ENCODE measurements at places on chromosomes 16 and 17.
A peak's percentile ranks its signal among the peaks of the same experiment; 100 is the strongest.

- no peak for DNase-seq
Measured at GRCh38 chr16:31138621-31139578, 3.4 kb upstream of the PRSS8 start.

DNA sequence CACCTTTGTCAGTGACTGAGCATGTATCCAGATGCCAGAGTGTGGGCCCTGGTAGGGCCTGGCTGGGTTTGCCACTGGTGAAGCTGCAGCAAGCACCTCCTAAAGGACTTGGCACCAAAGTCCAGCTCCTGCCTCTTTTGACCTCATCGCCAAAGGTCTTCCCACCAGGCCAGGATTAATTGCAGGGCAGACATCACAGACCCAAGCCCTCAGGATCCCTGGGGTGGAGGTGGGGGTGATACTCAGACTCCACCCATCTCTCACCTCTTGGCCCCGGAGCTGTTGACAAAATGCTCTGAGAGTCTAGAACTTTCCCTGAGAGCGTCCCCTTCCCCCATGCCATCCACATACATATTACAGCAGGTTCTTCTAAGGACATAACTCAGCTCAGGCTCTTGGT is 4.6 kb downstream of the WNT3 start:
- no peak for DNase-seq

DNA sequence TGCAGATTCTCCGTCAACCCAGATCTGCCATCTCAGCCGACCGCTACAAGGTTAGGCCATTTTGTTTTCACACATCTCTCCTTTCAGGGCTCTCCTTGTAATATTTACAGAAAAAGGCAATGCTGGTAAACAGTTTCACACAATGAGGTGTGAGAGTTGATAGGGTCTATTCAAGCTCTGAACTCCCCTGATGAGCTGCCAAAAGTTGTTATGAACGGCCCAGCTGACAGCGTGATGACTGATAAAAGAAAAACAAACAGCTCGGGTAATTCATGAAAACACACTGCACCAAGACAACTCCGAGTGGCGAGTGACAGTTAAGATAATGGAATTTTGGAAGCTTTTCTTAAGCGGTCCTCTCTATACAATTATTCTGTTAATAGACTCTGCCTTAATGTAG is 68.1 kb upstream of the IRX5 start:
- no peak for DNase-seq

DNA sequence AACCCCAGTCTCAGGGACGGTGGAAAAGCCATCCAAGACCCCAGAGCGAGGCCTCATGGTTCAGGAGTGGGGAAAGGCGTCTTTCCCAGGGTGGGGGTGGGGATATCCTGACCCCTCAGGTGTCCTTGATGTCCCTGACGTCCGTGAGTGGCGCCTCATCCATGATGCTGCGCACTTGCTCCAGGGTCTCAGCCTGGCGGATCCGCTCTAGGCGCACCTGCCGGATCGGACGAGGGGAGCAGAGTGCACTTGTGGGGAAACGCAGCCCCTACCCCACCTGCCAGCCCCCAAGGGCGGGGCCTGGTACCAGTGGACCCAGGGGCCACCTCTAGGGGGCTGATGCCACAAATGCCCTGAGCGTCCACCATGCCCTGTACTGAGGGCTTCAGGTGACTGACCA is 20.2 kb downstream of the RABEP2 start:
- no peak for DNase-seq

- DNase-seq = no peak
Measured at GRCh38 chr16:14199624-14200023, 128.5 kb downstream of the MRTFB start.

DNA sequence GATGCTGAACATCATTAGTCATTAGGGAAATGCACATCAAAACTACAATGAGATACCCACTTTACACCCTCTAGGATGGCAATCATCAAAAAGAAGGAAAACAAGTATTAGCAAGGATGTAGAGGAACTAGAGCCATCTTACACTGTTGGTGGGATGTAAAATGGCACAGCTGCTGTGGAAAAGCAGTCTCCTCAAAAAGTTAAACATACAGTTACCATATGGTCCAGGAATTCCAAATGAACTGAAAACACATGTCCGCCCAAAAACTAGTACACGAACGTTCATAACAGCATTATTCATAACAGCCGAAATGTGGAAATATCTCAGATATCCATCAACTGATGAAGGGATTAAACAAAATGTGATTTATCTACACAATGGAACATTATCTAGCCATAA is 7.0 kb downstream of the FBF1 start:
- DNase-seq = no peak

DNA sequence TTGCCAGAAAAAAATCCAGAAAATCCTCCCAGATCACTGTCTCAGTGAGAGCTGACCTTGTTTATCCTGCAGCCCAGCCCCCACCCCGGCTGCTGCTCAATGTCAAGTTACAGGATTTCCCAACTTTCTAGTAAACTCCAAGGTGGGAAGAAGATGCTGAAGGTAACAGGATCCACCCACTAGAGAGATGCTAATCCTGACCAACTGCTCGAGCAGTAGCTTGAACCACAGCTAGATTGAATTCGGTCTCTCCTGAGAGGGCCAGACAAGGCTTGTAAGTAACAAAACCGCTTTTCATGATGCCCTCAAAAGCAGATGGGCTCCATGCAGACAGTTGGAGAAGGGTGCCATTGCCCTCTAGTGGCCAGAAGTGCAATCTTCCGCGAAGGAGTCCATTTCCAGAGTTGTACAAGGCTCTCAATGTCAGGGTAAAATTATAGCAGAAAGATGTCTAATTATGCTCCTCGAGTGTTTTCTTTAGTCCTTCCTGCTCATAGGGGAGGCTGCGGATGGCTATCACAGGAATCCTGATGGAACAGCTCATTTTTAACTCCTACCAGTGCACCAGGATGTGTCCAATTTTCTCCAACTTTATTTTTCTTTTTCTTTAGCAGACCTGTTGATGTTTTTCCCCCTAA is 3.9 kb downstream of the CDH11 start:
- DNase-seq = peak; percentile 12

DNA sequence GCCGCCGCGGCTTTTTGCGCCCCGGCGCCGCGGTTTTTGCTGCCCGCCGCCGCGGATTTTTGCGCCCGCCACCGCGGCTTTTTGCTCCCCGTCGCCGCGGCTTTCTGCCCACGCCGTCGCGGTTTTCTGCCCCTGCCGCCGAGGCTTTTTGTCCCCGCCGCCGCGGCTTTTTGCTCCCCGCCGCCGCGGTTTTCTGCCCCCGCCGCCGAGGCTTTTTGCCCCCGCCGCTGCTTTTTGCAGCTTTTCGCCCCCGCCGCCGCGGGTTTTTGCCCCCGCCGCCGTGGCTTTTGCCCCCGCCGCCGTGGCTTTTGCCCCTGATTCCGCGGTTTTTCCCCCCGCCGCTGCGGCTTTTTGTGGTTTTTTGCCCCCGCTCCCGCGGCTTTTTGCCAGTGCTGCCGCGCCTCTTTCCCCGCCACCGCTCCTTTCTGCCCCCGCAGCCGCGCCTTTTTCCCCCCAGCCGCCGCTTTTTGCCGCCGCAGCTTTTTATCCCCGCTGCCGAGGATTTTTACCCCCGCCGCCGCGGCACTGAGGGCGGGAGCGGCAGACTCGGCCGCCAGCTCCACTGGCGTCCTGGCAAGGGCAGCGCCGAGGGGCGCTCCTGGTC is 518.6 kb upstream of the WSB1 start:
- DNase-seq = no peak

- DNase-seq = no peak
Measured at GRCh38 chr17:10758062-10758461, 28.2 kb upstream of the TMEM220 start.

DNA sequence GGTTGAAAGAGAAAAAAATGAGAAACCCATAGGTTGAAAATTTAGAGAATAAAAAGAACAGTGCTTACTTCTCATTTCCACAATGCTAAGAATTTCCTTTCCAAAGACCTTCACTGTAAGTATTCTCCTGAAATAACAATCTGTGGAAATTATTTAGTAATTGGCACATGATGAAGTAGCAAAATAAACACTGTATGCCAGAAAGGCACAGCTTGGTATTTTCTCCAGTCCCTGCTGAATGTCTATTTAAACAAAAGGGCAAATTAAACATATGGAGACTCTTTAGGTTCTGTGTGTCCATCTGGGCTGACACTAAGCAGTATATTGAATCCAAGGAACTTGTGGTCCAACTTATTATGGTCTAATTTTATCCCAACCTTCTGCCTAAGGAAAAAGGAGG is 46.1 kb downstream of the CHCT1 start:
- no peak for DNase-seq

- no peak for DNase-seq
Measured at GRCh38 chr17:32297860-32298259, 32.2 kb downstream of the RHBDL3 start.

- no peak for DNase-seq
Measured at GRCh38 chr17:56110463-56111135, 42.7 kb upstream of the ANKFN1 start.

- peak; percentile 67 for DNase-seq
Measured at GRCh38 chr17:63500543-63501390, 22.4 kb upstream of the KCNH6 start.

DNA sequence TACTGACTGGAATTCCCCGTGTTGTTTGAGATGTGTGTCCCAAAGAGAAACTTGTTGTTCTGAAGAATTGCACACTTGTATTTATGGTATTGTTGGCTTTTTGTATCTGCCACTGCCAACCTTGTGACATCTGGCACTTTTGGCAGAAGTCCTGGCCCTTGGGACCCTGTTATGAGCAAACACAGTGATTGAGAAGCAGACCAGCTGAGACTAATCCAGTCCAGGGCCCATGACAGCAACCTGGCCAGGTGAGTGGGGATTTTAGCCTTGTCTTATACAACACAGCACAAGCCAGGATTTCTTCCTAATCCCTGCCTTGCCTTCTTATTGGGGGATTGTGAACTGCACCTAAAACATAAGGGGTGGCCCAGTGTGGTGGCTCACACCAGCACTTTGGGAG is 80.0 kb downstream of the NTN1 start:
- no peak for DNase-seq

- DNase-seq = no peak
Measured at GRCh38 chr17:30391534-30391933, 12.8 kb downstream of the CPD start.

DNA sequence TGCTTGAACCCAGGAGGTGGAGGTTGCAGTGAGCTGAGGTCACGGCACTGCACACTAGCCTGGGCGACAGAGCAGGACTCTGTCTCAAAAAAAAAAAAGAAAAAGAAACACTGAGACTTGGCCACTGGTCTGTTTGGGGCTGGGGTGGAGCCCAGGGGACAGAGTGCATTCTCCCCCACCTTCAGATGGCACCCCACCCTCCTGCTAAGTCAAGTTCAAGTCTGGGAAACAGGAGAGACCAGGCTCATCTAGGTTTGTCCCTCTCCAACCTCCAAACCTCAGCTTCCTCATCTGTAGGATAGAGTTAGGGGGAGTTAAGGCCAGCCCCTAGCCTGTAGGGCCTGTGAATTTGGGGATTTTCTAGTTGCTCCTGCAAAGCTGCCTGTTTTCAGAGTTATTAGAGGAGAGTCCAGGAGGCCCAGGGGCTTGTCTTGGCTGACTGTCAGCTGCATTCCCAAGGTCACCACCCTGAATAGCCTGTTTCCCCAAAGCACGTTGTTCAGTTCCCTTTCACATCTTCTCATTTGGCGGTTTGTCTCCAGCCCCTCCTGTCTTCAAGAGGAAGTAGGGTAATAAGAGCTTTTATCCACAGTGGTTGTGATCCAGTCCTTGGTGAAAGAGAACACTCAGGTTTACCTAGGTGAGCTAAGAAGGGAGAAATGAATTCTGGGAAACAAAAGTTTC is 2.2 kb downstream of the MT3 start:
- DNase-seq = peak; percentile 43

DNA sequence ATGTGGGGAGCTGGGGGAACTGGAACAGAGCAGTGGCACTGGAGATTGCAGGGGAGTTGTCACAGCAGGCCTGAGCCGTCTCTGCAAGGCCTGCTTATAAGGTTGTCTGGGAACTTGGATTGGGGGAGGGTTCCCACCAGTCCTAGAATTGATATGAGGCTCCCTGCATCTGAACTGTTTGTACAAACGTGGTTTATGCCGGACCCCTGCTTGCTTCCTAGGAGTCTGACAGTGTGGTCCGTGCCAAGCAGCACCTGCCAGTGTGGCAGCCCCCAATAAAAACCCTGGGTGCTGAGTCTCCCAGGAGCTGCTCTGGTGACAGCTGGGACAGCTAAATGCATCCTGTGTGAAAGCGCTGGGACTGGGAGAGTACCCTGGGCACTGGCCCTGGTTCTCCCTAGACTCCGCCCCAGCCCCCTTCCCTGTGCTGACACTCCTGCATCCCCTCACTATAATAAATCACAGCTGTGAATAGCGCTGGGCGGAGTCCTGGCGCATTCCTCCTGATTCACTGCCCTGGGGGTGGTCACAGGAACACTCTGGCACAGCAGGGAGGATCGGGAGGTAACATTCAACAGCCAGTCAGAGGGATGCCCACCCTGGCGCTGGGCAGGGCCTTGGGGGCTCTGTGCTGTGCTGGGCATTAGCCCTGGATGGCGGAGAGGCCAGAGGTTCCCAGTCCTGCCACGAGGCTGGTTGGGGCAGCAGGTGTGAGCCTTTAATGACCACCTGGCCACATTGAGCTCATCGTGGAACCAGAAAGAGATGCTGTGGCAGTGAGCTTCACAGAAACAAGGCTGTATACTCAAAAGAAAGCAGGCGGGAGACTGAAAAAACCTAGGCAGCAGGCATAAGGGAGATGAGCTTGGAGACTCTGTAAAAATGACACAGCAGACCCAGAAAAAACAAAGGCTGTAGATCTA is 45.6 kb downstream of the RMI2 start:
- no peak for DNase-seq

DNA sequence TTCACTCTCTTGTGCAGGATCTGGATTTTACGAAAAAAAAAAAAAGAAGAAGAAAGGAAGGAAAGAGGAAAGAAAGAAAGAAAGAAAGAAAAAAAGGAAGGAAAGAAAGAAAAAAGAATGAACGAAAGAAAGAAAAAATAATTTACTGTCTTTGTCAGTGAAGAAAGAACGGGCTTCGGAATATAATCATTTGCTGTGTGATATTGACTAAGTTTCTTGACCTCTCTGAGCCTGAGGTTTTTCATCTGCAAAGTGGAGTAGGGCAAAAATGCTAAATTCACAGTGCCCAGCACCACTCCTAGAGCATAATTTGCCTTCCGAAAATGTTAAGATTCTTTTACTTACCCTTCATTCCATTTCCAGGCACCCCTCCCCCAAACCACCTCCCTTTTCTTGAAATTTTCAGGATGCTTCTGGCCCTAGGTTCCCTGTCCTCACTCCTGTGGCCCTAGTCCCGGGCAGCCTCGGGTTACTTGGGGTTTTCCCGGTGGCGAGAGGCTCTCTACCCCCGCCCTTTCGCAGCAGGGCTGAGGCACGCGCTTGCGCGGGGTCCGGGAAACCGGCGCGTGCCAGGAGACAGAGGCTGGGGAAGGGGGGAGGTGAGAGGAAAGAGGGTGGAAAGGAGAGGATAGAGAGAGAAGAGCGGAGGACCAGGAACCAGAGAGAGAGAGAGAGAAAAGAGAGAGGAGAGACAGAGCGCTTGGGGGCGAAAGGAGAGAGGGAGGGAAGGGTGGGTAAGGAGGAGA is at the start of gene CNTNAP1:
TSS of gene CNTNAP1 (plus strand) at position 556 of the 746 bp plus-strand sequence. CDS start 299 bp downstream, outside the sequence.
- peak; percentile 56 for DNase-seq

Data from inflammatory macrophage treated with lipopolysaccharide for 4 hours (primary cell).